Activated T-helper 9 cell treated with anti-CD3 and anti-CD28 coated beads, Interleukin-2, amount 50 U/mL, for 16 hours (primary cell): ENCODE measurements at places on chromosomes 13 and 19.

GRCh38 chr13:48708764-48709163 is 55.0 kb downstream of the CYSLTR2 start:
- no peak for DNase-seq

DNA sequence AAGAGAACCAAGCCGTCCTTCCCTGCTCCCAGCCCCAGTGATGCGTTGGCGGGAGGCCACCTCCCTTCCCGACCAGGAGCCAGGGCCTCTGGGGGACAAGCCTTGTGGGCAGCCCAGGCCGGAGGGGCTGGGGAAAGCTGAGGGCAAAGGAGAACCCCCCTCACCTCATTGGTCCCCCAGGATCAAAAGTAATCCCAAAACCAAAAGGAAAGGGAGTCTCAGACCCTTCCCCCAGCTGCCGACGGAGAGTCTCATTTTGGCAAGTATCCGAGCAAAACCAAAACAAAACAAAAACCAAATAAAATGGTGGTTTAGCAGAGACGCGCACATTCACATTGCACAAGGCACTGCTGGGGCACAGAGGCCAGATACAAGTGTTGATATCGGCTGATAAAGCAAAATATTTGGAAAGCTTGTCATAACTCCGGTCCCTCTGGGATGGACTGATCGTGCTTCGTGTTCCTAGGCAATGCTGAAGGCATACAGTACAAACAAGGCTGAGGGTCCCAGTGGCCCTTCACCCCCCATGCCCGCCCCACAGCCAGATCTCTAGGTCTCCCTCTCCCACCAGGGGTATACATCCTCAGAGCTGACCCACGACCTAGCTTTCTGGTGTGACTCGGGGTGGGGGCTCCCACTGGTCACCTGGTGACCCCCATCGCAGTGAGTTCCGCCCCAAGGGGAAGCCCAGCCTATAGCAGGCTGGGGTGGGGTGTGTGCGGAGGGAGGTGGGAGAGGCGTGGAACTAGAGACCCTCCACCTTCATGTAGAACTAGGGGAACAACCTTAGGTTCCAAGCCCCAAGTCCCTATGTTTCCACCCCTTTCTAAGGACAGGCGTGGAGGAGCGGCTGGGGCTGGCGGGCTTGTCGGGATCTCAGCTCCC is 2.1 kb downstream of the CEBPA start:
- DNase-seq, result no peak

DNA sequence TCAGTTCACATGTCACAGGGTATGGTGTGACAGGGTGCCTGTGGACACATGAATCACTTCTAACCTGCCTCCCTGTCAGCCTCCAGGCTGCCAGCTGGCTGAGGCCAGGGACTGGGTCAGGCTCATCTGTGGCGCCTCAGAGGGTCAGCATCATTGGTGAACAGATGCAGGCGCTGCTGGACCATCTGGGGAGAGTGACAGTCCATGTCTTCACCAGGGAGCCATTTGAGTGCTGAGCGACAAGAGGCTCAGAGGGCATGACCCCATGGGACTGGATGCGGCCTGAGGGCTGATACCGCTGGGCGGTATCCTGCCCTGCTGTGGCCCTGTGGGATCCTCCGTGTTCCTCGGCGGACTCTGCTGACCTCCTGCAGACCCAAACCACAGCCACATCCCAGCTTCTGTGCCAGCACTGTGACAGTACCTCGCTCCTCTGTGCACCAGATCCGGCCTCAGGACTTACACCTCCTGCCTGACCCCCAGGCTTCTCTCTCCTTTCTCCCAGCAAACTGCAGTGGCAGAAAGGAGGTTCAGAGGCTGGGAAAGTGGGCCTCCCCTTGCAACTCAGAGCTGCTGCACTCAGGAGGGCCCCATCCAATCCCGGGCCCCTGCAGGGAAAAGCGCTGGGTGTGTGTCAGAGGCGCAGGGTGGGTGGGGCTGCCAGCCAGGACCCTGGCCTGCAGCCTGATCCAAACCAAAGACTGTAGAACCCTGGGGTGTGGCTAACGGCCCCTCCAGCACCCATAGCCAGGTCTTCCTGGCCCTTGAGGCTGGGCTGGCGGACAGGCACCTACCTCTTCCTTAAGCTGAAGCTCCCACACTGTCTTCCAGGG is 10.2 kb downstream of the ACTMAP start:
- no peak for DNase-seq

DNA sequence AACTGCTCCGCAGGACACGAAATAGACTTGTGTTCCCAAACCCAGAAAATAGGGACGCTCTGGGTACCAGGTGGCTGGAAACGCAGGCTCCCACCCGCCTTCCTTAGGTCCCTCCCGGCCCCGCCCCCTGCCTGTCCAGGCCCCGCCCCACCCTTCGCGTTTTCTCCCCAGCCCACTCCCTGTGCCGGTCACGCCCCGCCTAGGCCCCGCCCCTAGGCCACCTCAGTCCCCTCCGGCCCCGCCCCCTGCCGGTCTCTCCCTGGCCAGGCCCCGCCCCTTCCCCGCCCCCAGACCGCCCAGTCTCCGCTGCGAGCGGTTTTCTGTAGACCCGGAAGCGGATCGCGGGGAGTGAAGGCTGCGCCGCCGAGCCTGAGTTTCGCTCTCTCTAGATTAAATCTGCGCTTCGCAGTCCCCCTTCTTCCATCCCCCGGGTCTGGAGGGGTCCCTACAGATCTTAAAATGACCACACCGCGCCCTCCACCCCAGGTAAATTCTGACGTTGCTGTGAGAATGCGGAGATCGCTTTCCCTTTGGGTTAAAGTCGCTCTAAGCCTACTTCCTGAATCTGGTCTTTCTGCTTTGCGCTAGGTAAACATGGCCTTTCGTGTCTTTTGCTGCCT is 3.7 kb upstream of the ZNF665 start:
- peak; percentile 94 for DNase-seq

GRCh38 chr13:20305587-20305986 is 73.5 kb upstream of the GJB6 start:
- no peak for DNase-seq

- no peak for DNase-seq
Observed at GRCh38 chr13:61432029-61432428, 16.4 kb upstream of the PCDH20 start.

GRCh38 chr13:88162076-88162702 is 491.0 kb downstream of the SLITRK5 start:
- no peak for DNase-seq

DNA sequence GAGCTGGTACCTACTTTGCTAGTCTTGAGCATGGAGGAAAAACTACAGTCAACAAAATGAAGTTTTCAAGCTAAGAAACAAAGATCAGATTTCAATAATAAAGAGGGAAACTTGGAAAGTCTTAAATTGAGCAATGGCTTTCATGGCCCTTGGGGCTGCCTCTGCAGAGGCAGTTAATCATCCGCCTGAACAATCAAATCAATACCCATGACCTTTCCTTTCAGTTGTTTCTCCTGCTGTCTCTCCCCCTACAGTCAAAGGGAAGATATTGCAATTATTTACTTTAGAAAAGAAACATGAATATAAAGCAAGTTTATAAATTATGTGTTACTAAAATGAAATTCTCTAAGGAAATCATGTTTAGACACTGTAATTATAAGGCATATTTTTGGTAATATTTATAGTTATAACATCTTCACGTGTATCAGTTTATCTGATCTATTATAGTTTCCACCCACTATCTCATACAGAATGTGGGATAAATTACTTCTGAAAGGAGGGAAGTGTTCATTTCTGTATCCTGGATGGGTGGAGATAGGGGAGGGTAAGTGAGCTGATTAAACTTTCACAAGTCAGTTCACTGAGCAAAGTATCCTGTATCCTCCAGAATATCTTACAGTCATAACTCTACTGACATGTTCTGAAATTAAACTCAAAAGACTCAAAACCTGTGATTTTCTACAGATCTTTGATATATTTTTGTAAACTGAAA is 72.4 kb upstream of the TSC22D1 start:
- DNase-seq, result no peak

DNA sequence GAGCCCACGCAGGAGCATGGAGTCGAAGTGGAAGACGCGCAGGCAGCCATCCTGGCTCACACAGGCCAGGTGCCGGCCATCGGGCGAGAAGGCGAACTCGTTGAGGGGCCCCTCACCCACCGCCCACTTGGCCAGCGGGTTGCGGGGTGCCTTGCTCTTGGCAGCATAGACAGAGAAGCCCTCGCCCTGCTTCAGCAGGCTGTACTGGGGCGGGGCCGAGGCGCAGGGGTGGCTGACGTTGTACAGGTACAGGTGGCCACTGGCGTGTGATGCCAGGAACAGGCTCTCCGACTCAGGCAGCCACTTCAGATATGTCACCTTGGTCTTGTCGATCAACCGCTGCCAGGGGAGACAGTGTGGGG is 4.2 kb upstream of the DMPK start:
- DNase-seq, result no peak

DNA sequence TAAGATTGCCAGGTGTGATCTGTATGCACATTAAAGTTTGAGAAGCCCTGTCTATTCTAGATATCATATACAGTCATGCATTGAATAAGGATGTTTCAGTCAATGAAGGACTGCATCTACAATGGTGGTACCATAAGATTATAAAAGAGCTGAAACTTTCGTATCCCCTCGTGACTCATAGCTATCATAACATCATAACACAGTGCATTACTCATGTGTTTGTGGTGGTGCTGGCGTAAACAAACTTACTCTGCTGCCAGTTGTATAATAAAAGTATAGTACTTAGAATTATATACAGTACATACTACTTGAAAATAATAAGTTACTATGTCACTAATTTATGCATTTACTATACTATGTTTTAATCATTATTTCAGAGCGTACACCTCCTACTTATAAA is 489.3 kb downstream of the GPC6 start:
- DNase-seq, result no peak

- no peak for DNase-seq
Observed at GRCh38 chr13:44267980-44268379, 105.6 kb upstream of the SERP2 start.

DNA sequence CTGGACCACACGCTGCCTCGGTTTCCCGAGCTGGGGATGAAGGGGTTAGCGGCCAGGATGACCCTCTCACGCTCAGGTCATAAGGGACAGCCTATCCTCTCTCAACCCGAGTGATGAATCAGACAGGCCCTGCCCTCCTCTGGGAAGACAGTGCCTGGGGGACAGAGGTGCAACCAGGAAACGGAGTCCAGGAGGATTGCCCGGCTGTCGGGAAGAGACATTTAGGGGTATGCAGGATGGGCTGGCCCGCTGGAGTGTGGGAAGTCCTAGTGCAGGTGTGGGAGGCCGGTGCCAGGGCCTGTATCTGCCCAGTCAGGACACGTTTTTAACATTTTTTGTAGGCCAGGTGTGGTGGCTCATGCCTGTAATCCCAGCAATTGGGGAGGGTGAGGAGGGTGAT is 8.3 kb downstream of the LSM7 start:
- no peak for DNase-seq

GRCh38 chr19:48752496-48753365 is at the start of gene FUT1:
TSS of gene FUT1 (minus strand) at chr19:48752641. CDS start at chr19:48751281, 1,360 bp downstream.
- no peak for DNase-seq

- DNase-seq, result no peak
Observed at GRCh38 chr13:60491531-60491930, 94.5 kb downstream of the TDRD3 start.

GRCh38 chr19:57171551-57172081 is 4.3 kb upstream of the DUXA start:
- DNase-seq, result no peak

DNA sequence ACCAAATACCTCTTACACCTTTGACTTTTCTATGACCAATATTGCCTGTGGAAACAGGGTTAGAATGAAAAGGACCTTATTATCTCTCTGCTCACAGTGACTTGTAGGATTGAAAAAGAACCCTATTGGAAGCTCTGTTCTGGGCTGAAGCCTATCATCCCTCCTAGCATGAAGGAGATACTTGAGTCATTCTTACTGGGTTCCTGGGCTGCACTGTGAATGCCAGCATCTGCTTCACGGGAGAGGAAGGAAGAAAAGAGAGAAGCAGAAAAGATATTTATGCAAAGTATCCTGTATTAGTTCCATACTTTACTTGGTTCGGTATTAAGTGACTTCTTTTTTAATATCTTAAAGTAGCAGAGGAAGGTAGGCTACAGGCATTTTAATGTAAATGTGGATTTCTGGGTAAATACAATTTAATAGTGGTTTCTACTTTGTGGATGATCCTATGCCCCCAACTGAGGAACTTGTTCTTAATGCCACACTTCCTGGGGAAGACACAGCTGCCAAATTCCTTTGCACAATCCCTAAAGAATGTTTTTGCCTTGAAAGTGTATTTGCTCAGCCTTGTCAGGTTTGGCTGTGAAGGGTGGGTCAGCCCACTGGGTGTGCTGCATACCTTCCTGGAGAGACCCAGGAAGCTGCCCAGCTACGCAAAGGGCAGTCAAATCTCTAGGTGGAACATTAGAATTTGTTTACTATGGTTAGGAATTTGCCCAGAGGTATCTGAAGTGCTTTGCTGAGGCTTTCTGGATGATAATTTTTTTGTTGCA is 13.7 kb upstream of the SCEL start:
- DNase-seq, result no peak

- no peak for DNase-seq
Observed at GRCh38 chr19:52007451-52007805, 583 bp downstream of the ZNF615 start.

DNA sequence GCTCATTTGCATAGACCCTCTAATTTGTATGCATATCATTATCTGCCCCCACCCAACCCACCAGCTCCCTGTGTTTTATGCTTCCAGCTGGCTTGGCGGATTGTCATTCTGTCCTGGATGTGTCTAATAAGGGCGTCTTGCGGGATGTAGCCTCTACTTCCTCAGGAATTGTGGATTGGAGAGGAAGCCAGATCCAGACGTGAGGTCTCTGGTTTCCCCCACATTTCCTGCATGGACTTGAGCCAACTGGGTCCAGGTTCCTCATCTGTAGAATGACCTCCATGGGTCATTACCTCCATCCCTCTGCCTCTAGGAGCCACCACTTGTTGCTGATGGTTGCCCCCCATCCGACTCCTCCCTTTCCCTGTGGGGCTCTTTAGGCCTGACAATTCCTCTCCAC is 7.3 kb downstream of the TNFSF14 start:
- no peak for DNase-seq
